ENCODE measurements at places on chromosomes 5 and 9.

DNA sequence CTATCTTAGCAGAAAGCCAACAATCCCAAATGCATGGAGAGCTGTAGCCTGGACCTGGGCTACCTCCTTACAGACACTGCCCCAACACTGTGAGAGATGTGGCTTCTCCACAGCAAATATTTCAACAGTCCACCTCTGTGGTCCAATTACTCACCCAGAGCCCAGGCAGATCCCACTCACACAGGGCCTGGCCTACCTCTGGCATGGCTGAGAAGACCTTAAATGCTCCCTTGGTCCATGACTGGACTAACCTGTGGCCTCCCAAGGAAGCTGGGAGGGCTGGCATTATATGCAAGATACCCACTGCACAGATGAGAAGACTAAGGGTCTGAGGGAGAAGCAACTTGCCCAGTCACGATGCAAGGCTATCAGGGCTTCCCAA lies 22.8 kb upstream of the SLC25A51 start:
- DNase-seq, result no peak

DNA sequence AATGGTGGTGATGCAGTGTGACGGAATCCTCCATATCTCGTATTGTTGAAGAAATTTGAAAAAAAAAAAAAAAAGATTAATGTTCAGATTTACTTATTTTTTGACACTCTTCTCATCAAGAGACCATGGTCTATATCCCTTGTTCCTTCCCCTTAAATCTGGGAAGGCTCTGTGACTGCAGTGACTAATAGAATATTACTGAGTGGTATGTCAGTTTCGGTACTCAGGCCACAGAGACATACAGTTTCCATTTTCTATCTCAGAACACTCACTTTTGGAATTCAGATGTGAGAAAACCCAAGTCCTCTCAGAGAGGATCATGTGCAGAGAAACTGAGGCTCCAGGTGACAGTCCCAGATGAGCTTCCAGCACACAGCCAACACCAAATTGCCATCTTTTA lies 1193.5 kb downstream of the DTWD2 start:
- no peak for DNase-seq

GRCh38 chr9:4519604-4520003 lies 29.3 kb downstream of the SLC1A1 start:
- DNase-seq, result no peak

GRCh38 chr9:133893191-133893994 lies 98.7 kb downstream of the VAV2 start:
- DNase-seq, result no peak

DNA sequence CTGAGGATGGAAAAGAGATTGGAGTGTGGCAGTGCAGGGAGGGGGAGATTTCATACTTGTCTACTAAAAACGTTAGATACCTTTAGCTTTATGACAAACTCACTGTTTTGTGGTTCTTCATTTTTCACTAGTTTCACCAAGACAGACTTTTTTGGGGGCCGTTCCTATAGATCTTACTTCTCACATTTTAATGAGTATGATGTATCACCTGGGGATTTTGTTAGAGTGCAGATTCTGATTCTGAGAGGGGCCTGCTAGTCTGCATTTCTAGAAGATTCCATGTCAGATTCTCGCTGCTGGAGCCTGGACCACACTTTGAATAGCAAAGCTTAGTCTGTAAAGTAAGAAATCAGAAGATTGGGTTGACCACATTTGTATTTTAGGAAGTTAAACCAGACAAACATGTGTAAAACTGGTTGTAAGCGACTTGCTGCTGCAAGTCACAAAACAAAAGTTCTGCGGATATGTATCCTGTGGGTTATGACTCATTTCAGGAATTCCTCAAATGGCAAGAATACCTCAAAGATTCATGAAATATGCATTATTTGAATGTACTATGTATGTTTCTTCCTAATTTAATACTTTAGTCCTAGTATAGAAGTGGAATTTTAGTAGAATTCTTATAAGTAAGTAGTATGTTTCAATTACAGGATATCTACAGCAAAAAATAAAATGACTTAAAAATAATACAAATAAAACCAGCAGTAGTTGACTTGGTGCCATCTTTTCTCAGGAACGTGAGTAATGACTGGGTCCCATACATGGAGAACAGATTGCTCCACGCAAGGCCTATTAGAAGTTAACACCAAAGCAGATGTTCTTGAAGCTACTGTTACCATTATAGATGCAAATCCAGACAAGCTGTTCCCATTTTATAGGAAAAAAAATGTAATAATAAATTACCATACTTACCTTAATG lies 27.8 kb downstream of the NFIL3 start:
- DNase-seq, result no peak

DNA sequence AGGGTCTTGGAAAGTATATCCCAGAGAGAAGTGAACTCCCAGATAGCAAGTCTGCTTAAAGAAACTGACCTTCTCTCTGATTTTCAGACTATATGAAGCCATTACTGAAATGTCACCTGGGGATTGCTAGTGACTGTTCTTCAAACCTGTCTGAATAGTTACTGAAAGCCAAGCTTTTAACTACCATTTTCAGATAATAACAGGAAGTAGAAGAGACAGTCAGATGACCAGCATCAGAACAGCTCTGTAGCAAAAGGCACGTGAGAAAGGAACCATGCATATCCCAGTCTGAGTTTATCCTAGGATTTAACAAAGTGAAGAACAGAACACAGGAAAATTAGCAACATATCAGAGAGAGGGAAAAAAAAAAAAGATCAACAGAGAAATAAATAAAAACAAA lies 74.9 kb upstream of the SELENOP start:
- no peak for DNase-seq
